Naive thymus-derived CD8-positive, alpha-beta T cell (primary cell): ENCODE measurements at places on chromosomes 6 and 20.

DNA sequence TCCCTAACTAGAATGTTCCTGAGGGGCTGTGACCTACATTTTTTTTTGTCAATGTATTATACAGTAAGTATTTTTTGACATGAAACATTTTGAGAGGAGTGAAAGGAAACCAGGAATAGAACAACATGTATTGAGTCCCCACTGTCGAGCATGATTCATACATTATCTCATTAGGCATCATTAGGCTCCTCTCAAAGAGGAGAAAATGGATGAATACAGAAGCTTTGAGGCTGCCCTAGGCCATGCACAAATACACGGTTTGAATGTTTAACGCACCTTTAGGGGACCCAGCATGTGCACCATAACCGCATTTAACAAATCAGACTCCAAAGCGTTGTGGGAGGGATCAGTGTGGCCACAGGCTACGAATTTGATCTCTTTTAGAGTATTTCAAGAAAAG lies 87.8 kb downstream of the TBXT start:
- DNase-seq, result no peak

GRCh38 chr6:68339488-68340131 lies 295.5 kb upstream of the ADGRB3 start:
- DNase-seq, result no peak

GRCh38 chr20:7911586-7912330 lies 28.5 kb downstream of the HAO1 start:
- DNase-seq, result no peak

DNA sequence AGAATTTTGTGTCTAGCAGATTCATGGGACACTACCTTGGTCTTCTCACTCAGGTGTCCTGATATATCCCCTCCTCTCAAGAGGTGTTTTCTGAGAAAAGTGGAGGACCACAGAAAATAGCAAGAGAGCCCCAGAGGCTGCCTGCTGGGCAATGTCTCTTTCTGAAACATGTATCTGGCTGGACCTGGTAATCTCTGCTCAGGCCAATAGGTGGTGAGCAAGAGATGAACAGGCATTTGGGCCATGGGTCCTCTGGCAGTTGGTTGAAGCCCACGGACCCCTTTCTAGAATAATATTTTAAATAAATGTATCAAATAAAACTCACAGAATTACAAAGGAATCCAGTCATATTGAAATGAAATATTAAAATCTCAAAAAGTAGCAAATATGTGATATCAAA lies 8.8 kb upstream of the THBD start:
- no peak for DNase-seq

DNA sequence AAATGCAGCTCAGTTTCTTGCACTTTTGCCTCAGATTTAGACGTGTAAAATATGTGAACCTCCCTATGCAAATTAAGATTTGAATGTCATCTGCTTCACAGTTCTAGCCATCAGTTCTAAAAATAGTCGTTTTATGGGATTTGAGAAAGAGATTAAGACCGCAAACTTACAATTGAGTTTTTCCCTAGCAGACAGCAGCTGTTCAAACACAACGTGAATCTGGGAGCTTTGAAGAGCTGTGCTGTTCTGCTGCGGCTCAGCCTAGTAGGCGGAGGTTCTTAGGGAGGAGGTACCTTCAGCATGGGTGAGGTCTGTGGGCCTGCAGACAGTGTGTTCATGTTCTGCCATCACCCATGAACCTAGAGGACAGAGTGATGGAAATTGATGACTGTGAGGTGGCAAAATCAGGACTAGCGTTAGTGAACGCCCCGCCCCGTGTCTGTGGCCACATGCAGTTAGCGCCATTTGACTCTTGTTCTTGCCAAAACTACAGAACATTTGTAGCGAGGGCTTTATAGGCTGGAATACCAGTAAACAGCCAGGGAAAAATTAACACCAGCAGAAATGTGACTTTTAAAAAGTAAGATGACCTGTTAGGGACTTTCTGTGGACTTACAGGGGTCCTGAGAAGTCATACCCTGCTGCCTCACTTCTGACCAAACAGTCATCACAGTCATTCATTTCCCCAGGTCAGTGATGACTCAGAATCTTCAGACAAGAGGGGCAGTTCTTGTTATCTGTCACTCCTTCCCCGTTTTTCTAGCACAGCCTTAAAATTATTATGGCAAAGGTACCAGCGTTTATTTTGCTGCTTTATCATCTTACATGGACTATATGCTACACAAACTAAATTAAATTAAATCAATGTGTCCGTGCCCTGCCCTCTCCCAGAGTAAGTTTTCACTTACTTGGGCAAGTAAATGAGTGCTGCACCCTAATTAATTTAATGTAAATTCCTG lies 84.3 kb upstream of the TMEM181 start:
- no peak for DNase-seq

- no peak for DNase-seq
These were observed 89.6 kb downstream of the TMEM242 start for GRCh38 chr6:157233686-157234085.

DNA sequence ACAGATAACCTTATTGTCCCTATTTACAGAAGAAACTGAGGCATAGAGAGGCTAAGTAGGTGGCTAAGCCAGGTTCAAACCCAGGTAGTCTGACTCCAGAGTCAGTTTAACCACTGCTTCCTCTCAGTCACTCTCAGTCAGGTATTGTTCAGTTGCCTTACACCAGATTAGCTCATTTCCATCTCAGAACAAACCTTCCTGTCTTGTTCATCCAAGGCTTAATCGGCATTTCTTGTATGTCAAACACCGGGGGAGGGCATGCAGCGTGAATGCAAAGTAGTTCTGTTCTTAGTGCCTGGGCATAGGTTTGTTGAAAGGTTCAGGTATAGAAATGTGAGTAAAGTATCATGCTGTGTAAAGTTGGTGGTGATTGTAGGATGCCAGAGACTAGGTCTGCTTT lies 51.7 kb downstream of the CTNNBL1 start:
- no peak for DNase-seq
